Renal cortex interstitium (tissue), 15 donors: ENCODE measurements at places on chromosomes 2 and 18.

GRCh38 chr2:239944694-239945551 lies 80.2 kb downstream of the NDUFA10 start:
- DNase-seq: no peak

DNA sequence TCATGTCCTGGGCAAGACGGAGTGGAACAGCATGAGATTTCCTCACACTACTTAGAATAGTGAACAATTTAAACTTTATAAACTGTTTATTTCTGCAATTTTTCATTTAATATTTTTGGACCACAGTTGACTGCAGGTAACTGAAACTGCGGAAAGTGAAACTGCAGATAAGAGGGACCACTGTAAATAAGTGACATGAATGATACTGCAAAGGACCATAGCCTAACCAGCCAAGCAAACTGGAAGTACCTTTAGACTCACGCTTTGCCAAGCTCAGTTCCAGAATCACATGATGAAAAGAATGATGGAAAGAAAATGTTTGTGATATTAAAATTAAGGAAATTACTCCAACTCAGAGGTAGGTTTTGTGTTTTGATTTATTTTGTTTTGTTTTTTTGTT lies 94.6 kb upstream of the ITGA4 start:
- DNase-seq: no peak

DNA sequence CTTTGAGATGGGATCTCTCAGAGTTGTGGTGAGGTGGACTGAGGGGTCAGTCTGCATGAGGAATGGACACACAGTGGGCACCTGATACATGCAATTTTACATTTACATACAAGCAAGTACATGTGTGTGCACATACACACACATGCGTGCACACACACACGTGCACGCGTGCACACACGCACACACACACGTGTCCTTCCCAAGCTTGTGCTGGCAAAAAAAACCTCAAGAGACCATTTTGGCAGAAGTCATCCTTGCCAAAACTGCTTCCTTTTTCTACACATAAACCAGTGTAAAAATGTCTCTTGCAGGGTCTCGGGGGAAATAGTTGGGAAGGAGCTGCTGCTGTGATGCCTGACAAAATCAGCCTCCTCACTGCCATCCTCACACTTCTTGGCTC lies 279.5 kb upstream of the POU3F3 start:
- no peak for DNase-seq

DNA sequence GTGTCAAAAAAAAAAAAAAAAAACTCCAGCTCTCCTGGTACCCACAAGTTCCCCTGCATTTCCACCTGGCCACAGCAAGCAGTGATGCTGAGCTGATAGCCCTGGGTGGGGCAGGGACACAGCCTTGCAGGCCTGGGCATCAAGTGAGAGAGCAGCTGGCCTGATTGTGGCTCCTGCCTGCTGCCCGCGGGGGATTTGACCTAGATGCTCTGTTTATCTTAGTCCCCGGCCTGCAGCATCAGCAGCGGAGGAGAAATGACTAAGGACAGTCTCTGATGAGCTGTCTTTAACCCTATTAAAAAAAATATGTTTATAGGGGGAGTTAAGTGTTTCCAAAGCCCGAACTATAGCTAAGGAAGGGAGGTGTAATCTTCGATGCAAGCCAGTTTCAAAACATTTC lies 102.6 kb downstream of the MTCL1 start:
- DNase-seq: no peak

- no peak for DNase-seq
Measured at GRCh38 chr2:160287476-160287875, 87.4 kb upstream of the ITGB6 start.

- no peak for DNase-seq
Measured at GRCh38 chr2:128410035-128410757, 91.5 kb upstream of the HS6ST1 start.

DNA sequence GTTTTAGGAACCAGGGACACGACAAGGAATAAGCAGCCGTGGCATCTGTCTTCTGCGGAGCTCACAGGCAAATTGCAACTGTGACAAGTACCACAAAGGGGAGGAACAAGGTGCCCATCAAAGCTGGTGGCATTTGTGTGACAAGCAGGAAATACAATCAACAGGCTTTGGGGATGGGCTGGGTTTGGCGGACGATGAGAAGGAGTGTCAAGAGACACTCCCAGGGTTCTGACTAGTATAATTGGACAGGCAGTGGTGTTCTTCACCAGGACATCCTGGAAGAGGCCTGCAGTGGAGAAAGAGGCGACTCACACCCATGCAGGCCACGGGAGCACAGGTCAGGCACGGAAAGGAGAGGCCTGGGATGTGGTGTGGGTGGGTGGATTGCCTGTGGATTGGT lies 14.2 kb upstream of the SPATA3 start:
- no peak for DNase-seq

DNA sequence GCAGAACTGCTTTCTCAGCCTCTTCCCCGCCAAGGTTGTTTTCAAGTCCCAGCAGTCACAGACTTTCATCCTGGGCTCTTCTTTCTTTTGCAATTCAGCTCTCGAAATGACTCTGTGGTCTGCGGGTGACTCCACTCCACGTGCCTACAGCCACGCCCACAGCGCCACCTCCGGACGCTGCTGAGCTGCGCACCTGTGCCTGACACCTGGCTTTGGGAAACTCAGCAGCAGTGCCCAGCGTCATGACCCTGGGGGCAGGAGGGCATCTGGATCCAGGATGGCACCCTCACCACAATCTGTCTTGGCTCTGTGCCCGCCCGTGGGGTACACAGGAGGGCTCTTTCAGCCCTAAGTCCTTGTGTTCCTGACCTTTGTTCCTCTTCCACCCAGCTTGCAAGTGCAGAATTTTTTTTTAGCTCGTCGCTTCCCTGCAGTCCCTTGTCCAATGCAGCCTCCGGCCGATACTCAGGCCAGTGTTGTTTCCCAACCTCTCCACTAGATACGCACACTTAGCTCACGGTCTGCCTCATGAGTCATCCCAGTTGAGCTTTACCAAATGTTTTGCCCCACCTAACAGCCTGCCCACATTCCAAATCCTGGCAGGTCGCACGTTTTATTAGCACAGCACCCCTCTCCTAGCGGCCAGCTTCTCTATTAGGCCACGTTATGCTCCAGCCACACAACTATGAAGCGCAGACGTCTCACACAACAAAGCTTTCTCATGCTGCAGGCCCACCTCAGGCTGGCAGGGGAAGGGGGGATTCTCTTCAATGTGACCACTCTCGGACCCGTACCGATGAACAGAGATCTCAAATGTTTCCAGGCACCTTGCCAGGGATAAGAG lies 6.5 kb upstream of the CAPN10 start:
- no peak for DNase-seq

DNA sequence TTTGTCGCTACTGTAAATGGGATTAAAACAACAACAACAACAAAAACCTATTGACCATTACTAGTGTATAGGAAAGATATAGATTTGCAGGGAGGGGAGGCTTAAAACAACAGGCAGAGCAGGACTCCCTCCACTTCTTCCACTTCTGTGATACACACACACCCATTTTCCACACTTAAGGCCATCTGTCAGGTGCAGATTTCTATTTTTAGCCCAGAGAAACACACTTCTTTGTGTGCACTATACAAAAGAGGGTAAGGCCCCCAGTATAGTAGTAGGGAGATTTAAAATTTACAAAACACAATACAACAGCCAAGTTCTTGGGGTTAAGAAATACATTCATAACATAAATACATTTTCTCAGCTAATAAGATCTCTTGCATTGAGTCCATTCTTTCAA lies 22.4 kb downstream of the PTPN2 start:
- no peak for DNase-seq

DNA sequence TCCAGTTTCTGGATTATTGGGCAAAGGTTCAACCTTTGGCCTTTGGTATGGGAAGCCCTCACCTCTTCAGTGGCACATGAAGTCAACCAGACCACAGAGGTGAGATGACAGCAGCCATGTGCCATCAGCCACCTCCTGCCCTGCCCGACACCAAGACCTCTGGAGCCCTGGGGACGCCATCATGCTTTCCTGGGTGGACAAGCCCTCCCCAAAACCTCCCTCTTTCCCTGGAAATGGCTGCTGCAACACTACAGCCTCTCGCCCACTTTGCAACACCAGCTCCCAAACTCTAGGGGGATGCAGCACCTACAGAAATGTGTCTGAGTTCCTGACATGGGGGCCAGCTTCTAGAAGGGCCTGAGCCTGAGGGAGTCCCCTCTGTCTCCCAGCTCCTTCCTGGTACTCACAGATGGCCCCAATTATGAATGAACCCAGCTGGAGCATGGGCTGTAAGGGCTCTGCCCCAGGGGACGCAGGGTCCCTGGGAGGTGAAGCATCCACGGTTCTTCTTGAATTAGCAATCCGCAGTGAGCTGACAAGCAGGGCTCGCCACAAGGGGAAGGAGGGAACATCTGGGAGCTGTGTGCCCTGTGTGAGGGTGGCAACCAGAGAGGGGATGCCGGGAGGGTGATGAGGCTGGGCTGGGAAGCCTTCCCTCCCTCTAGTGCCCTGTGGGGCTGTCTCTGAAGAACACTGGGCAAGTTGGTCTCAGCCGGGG lies 268.5 kb upstream of the HDAC4 start:
- no peak for DNase-seq

- no peak for DNase-seq
Measured at GRCh38 chr2:28063492-28063962, 173.0 kb downstream of the BABAM2 start.

DNA sequence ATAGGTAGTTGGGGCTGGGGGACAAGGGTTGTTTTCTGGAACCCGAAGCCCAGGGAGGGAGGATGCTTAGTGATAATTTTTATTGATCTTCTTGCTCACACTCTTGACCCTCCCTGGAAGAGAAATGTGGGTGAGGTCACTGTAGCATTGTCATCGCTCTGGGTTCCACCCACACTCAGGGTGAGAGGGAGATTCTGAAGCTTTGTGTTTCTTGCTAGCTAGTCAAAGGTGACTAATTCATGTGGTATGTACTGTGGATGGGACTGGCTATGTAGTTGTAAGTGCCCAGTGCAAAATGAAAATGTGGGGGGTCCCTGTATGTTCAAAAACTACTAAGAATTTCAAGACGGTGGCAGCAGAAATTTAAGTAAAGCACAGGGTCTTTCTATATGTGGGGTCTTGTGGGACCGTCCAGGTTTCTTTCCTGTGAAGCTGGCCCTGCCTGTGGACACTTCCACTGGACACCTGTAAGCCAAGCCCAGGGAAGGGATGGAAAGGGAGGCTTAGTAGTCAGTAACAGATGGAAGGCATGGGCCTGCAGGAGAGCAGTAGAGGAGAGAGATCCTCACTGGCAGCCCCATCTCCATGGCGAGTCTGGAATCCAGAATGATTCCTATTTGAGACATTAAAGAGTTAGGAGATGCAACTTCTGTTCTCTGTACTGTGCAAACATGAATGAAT lies 35.0 kb downstream of the TSN start:
- no peak for DNase-seq

- no peak for DNase-seq
Measured at GRCh38 chr2:77579076-77579769, 57.0 kb upstream of the LRRTM4 start.

- no peak for DNase-seq
Measured at GRCh38 chr2:78541088-78541450, 484.4 kb upstream of the REG3G start.

DNA sequence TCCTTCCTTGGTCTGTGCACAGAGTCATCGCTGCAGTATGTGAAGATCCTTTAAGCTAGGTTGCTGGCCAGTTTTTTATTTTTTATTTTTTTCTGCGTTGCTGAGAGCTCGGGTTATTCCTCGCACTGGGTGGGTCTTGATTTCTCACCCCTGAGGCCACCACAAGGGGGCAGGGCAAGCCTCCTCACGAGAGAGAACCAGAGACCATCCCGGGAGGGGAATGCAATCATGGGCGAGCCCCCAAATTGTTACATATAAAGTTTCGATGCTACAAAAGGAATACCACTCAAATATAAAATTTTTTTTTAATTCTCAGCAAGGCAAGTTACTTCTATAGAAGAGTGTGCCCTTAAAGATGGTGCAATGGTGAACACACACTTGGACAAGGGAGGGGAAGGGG lies 24.9 kb downstream of the HTR2B start:
- no peak for DNase-seq

GRCh38 chr18:45044787-45045186 lies 364.1 kb downstream of the SETBP1 start:
- DNase-seq: no peak

DNA sequence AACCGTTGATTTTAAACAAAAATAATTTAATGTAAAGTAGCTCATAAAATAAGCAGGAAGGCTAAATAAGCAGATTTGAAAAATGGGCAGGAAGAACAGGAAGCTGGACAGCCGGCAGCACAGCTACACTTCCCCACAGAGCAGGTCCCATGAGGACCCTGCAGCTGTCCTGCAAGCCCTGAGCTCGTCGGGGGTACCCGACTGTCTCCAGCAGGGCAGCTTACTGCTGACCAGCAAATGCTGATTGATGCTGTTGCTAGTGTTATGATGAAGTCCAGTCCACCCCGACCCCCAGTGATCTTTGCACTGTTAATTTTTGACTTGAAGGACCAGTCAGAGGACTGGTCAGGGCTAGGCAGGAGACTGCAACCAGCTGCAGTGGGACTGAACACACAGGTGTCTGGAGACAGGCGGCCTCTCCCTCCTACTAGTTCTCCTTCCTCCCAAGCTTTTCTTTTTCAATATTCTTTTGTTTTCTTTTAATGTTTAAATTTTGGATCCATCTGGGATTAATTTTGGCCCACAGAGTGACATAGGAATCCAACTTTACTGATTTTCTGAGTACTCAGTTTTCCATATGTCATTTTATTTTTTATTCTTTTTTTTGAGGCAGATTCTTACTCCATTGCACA lies 27.7 kb downstream of the POLE4 start:
- DNase-seq: peak; percentile 17

- peak; percentile 90 for DNase-seq
Measured at GRCh38 chr2:27409321-27410073, at the start of gene PPM1G. Gene PPM1G, minus strand, starts transcription at chr2:27409591. Its CDS starts 169 bp downstream, at chr2:27409422.

DNA sequence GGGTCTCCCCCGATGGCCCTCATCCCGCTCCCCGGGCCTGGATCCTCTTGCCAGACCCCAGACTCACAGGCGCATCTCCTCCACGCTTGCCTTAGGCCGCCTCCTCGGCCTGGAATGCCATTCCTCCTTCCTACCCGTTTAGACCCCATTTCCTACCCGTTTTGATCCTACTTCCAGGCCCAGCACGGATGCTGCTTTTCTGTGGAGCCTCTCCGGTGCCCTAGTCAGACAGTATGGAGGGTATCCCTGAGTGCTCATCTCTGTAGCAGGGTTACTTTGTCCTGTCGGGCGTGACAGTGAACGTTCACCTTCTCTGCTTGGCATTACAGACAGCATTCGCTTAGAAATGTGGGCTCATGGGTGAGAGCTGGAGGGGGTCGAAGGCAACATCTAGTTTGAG lies 9.3 kb downstream of the TOGARAM2 start:
- DNase-seq: no peak

DNA sequence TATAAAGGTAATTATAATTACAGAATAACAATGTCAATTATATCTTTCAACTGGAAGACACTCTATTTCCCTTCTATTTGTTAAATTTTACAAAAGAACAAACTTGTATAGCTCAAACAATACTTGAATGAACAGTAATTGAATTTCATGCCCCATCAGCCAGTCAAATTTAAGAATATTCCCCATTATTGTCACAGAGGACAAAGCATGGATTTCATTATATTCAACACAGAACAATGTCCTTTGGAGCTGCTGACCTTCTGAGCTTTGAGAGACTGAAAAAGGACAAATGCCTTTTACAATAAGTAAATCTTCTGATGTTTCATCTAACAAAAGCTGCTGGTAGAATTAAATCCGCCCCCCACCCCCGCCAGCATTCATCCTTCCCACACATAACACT lies 187.5 kb upstream of the MC4R start:
- no peak for DNase-seq
